ENCODE measurements at places on chromosomes 5 and 9. TPM values are rescaled to one million over a fixed set of nuclear protein-coding genes. Genes with fewer than 3 reads are reported as not detected.

Gene LCP2
- 25.7 TPM for total RNA-seq

Gene MLANA
- not detected for total RNA-seq

Gene PTGER4
- total RNA-seq, result 18.2 TPM

Gene TNC
- 1,047 TPM for total RNA-seq

Gene CD14
- 104 TPM for total RNA-seq

Gene TIMD4
- 0.99 TPM for total RNA-seq

Gene FGD3
- total RNA-seq, result 8.6 TPM

Gene GPX3
- total RNA-seq, result 1,257 TPM

Gene PKD2L2
- not detected for total RNA-seq

Gene TUSC1
- 12.6 TPM for total RNA-seq

Gene TEX48
- total RNA-seq, result not detected

Gene ESM1
- 0.49 TPM for total RNA-seq

Gene ROR2
- total RNA-seq, result 1.6 TPM

Gene RNF130
- total RNA-seq, result 71.7 TPM

Gene PCDHB9
- total RNA-seq, result 3.8 TPM

Gene PGGT1B
- 37.4 TPM for total RNA-seq

Gene ADCY2
- total RNA-seq, result 9.3 TPM

Gene SPZ1
- total RNA-seq, result not detected

Gene ZNF300
- total RNA-seq, result 6.0 TPM

Gene SLC24A2
- not detected for total RNA-seq

Gene FOXE1
- total RNA-seq, result not detected

Gene RNF145
- total RNA-seq, result 44.8 TPM

Gene PRR16
- 14.2 TPM for total RNA-seq

All from aorta (tissue), 5 donors.